ENCODE measurements at places on chromosomes 12 and 14. TPM values are rescaled to one million over a fixed set of nuclear protein-coding genes. Genes with fewer than 3 reads are reported as not detected.

Gene OVCH1
- polyA plus RNA-seq = 0.83 TPM

Gene TPPP2
- not detected for polyA plus RNA-seq

Gene AHNAK2
- 0.82 TPM for polyA plus RNA-seq

Gene SLC10A1
- not detected for polyA plus RNA-seq

Gene NID2
- 1.1 TPM for polyA plus RNA-seq

Gene ZBTB1
- polyA plus RNA-seq = 22.5 TPM

Gene RNF212B
- polyA plus RNA-seq = not detected

Gene RARG
- polyA plus RNA-seq = 0.61 TPM

Gene PUS7L
- 24.7 TPM for polyA plus RNA-seq

Gene TAS2R31
- polyA plus RNA-seq = 4.0 TPM

Gene CCDC197
- polyA plus RNA-seq = not detected

Gene MIP
- polyA plus RNA-seq = not detected

Gene SDSL
- polyA plus RNA-seq = 2.7 TPM

Gene RNASE7
- polyA plus RNA-seq = not detected

Gene PROX2
- not detected for polyA plus RNA-seq

Gene MYF6
- not detected for polyA plus RNA-seq

Gene TMEM132C
- polyA plus RNA-seq = 0.18 TPM

Data from neural cell (in vitro differentiated cells).